ENCODE measurements at places on chromosomes 2 and 18.

GRCh38 chr2:98533547-98533946, 74.8 kb downstream of the COA5 start:
- no peak for DNase-seq

DNA sequence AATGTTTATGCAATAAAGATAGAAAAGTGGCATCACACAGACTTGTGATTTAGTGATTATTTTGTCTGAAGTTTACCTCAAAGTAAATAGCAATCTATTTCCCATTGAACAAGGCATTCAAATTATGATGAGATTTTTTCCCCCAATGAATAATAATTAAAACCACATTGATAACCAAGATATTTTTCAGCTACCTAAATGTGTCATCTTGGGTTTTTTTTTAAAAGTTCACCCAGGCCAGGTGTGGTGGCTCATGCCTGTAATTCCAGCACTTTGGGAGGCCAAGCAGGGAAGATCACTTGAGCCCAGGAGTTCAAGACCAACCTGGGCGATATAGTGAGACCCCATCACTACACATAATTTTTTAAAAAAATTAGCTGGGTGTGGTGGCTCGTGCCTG, 27.0 kb downstream of the MYOM1 start:
- DNase-seq = no peak

DNA sequence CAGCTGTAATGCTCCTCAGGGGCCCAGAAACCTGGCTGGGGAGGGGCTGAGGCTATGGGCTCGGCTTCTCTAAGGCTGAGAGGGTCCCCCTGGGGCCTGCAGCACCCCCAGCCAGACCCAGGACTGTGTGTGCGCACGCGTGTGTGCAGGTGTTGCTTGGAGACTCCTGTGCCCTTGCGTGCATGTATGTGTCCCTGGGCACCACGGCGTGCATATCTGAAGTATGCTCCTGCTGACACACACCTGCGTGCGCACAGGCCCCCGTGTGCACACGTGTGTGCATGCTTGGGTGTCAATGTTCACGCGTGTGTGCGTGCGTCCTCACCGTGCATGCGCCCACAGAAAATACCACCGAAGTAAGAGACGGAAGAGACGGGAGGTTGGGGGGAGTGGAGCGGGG, 14.9 kb upstream of the ECEL1 start:
- no peak for DNase-seq

DNA sequence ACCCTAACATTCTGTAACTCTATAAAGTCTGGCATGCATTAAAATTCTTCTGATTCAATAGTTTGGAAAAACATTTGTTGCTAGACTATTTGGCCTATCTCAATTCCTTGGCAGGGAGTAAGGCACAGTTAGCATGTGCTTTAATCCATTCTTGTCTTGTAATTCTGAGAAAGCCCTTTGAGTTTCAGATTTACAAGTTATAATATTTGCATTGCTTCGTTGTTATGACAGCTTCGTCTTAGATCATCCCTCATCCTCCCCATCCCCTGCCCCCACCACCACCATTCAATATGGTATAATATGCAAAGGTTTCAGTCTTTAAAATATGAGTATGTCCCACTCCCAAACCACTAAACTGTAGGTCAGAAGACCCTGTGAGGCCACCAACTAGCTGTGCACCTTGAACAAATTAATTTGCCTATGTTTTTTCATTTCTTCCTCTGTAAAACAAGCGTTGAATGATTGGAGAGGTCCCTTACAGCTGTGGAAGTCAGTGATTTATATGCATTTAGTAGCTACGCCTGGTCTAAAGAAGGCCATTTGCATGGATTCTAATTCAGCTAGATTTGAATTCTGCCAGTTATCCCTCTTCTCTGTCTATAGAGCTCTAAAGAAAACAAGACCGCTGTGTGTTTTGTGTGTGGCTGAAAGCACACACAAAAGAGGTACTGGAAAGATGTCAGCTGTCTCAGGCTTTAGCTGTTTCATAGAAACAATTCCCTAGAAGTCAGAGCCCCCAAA, 591 bp downstream of the C2orf80 start:
- DNase-seq = no peak

DNA sequence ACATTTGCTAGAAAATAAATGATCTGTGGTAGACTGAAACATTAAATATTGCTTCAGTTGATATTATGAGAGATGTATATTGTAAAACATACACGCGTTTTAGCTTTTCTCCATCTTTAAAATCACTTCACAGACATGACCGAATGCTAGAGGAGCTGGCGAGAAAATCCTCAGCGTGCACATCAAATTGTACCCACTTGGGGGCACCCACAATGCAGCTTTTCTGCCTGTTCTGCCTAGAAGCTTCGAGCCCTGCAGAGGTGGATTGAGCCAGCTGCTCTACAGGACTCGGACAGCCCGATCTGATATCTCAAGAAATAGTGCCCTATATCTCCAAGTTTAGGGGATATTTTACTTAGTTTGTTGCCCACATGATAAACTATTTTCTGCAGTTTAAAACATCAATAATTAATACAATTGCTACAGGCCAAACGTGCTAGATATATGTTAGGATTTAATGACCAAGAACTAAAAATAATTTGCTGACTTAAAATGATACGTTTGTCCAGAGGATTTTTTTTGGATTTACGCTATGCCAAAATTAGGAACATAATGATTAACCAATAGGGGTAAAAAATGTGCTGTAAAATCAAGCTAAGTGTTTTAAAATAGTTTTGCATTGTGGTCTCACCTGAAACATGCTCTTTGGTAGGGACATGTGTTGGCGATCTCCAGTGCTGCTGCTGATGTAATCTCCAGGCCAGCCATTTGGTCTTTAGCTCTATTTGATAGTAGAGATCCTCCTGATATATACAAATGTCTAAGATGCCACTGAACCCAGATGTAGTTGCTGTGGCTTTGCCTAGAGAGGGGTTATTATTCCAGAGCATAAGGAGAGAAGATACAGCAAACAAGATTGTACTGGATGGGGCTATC, 22.3 kb upstream of the ATP5MC3 start:
- DNase-seq = peak; percentile 32

DNA sequence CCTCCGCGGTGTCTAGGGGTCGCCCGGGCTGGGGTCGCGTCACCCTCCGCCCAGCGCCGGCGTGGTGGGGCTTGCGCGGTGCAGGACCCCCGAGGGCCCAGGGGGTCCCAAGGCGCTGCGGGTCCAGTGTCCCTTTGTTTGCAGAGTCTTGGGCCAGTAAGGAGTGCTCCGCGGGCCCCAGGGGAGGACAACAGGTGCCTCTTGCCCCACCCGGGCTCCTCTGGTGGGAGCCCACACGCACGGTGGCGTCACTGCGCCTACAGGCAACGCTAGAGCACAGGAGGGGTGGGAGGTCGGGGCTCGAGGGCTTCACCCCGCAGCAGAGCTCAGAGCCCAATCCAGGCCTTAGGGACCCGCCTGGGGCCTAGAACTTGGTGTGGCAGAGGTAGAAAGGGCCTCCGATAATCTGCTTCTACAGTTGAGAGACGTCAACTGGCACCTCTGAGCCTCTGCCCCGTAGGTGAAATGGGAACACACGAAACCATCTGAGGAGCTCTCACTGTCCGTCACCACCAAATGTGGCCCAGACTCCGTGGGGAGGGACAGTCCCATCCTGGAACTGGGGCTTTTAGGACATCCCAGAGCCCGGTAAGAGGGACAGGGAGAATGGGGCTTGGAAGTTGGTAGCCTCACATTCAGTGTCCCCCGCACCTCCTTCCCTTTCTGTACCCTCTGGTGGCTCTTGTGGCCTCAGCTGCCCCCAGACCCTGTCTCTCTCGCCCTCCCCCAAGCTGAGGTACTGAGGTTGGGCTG, 1.4 kb downstream of the ARID5A start:
- peak; percentile 83 for DNase-seq

GRCh38 chr18:78957140-78957539, 22.5 kb upstream of the SALL3 start:
- DNase-seq = no peak

- no peak for DNase-seq
These were observed 57.2 kb downstream of the SF3B1 start for GRCh38 chr2:197377670-197378069.

- DNase-seq = no peak
These were observed 30.6 kb downstream of the ITSN2 start for GRCh38 chr2:24329700-24330099.

DNA sequence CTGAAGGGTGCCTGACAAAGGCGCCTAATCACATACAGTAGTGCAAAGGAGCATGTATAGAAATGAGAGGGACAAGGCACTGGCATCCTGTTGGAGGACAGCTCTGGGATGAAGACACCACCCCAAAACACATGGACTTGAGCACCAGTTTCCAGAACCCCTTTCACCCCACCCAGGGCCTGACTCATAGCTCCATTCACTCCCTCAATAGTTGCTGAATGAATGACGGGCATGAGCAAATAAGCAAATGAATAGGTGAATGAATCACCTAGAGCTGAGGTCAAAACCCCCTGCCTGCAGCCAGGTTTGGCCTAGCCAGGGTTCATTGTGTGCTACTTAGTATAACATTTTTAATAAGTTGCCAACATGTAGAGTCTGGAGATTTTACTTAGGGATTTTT, 66.3 kb downstream of the NRP2 start:
- no peak for DNase-seq

GRCh38 chr2:99488539-99489062, 1.2 kb downstream of the REV1 start:
- peak; percentile 57 for DNase-seq

GRCh38 chr2:210050885-210051284, 48.4 kb downstream of the RPE start:
- no peak for DNase-seq

DNA sequence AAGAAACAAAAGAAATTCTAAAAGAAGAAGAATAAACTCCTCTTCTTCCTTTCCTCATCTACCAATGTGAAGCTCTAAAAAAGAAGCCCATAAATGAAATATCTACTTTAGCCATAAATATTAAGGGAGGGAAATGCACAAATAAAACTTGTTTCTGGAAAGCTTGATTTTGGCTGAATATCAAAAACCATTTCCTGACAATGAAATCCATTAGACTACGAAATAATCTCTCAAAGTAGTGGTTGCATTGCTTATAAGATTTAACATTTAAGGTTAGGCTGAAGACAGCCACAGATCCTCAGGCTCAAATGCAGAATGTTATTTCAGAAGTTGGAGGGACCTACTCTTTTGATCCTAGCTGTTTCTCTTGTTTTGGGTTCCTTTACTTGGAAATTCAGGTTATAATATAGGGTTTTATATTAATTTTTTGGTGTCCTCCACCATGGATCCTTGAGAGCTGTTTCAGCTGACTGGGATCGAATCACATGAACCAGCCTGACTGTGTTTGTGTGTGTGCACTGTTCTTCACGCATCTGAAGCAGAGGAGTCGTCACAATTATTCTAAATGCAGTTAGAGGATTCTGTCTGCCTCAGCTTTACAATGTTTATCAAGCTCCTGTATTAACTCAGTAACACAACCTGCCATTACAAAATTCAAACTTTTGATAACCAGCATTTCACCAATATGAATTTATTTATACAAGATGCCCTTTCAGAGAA, 474.8 kb downstream of the ARHGAP15 start:
- DNase-seq = no peak

GRCh38 chr2:59066787-59067399, 825.8 kb upstream of the FANCL start:
- no peak for DNase-seq

DNA sequence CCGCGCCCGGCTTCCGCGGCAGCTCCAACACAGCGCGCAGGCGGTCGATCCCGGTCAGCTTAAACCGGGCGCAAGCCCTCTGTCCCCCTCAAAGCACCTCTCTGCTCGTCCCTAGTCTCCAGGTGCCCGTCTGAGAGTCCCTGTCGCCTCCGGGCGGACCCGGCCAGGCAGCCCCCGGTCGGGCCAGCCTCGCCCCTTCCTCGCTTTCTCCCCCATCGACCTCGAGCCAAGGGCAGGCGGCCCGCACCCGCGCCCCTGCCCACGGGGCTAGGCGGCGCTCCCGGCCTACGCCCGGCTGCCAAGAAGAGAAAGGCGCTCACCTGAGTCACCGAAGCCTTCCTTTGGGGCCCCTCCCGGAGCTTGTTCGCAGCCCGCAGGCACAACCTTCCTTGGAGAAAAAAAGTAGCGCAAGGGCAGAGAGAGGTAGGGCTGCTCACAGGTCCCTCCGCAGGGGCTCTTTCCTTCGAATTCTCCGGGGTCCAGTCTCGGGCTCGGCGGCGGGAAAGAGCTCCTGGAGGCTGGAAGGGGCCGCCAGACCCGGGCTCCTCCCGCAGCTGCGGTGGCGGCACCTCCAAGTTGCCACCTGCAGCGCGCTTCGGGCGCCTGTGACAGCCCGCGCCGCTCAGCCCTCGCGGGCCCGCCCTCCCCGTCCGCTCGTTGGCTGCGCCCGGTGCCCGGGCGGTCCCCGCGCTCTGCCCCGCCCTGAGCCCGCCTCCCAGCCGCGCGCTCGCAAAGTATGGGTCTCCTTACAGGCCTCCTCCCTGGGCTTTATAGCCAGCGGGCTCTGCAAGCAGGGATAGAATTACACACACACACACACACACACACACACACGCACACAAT, 86.5 kb upstream of the EPB41L3 start:
- peak; percentile 4 for DNase-seq

DNA sequence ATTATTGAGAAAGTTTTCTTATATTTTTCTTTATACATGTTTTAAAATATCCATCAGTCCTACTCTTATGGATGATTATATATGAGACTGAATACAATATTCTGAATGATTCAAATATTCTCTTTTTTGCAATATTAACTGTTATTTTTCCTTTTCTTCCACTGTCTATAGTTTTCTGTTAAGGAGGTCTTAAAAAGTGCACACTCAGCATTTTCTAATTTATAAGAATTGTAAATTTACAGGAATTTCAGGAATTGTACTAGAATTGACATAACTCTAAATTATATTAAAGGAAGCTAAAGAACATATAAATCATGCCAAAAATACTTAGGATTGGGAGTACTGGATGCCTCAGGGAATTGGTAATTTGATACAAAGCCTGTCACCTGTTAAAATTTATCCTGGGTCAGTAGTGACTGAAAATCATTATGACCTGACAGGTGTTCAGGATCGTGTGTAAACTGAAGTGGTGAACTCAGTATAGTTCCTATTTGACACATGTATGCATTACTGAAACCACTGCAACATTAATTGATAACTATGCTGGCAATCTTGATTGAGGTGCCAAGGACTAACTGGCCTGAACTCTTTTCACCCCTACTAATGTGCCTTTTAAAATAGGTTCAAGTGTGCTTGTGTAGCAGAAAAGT, 30.4 kb downstream of the MSTN start:
- no peak for DNase-seq

GRCh38 chr2:234164493-234165413, 114.3 kb downstream of the SPP2 start:
- peak; percentile 13 for DNase-seq

DNA sequence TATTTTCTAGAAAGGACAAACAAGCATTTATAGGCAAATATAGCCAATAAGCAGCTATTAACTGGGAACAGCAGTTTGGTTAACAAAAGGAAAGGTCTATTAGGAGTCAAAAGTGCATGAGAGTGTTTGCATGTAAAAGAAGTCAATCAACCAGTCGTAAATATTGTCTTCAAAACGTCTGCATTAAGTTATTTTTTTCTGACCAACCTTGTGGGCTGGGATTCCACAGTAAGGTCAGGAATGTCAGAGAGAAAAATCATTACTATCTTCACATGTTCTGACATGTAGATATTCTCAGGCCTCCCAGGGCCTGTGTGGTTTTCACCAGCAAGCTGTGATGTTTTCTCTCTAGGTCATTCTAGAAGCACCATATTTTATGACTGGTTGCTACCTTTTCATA, 922.5 kb downstream of the SUCLG1 start:
- no peak for DNase-seq
